ENCODE measurements at places on chromosomes 12 and 14.

DNA sequence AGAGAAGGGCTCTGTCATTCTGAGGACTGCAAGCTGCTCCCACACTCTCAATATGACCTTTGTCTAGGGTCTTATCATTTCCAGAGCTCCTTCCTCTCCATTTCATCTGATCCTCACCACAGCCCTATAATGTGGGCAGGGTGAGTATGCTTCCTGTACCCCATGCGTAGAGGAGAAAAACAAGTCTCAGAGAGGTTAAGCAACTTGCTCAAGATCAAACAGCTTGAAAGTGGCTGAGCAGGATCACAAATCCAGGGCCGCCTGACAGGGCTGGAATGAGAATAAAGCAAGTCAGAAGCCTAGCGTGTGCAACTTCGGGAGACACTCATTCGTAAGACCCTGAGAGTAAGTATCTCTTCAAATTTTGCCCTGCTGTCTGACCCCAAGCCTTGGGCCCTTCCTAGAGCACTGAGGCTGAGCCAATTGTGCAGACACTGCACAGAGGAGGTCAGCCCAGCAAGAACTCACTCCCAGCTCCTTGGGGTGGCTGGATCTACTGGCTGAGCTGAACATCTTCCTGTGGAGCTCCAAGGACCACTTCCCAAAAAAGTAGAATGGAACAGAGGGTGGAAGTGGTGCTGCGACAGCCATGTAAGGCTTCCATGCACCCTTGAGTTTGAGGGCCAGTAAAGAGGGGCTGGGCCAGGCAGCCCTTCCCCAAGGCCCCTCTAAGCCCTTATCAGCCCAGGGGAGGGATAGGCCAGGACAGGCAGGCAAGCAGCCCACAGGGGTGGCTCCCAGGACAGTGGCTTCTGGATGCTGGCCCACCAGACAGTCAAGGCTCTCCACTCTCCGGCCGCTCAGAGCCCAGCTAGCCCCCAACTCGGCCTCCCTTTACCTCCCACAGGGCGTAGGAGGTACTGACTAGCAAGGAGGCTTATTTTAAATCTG lies 10.5 kb downstream of the ZFP36L1 start:
- DNase-seq: no peak

DNA sequence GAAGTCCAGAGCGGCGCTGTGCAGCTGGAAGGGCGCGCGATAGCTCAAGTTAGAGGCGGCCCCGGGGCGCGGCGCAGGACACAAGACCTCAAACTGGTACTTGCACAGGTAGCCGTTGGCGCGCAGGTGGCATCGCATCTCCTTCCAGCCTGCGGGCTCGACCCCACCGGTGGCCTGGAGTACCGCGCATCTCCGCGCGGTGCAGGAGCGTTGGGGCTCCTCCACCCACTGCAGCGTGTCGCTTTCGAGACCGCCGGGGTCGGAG lies 553 bp downstream of the CLEC14A start:
- DNase-seq: peak; percentile 51

GRCh38 chr12:14995583-14996425 lies 23.0 kb downstream of the PDE6H start:
- DNase-seq: no peak

- no peak for DNase-seq
Measured at GRCh38 chr14:100142073-100143040, 17.1 kb downstream of the DEGS2 start.

DNA sequence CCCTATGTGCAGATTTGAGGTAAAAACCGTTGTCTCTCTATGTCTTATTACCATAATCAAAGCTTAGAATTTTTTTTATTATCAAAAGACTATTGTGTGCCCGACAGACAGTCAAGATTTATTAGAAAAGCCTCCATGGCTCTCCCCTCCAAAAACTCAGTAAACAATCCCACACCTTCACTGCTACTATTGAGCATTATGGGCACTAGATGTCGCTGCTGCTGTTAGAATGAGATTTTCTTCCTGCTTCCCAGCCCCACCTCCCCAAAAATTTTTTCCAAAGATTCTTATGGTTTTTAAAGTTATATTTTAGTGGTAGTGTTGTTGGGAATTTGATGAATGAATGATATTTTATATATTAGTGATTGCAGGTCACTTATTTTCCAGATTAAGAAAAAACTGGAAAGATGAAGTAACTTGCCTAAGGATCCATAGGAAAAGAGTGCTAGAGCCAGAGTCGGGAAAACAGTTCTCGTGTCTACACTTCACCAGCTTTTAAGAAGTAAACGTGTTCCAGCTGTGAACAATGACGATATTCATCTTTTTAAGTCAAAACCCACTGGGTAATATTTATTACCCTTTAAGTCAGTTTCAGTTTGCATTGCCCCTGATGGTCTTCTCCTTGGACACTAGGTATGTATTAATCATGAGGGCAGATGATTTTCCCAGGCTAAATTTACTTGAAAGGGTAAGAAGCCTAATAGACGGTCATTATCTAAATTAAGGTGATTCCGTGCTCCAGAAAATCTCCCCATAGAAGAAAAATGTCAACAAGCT lies 12.2 kb upstream of the FOXG1 start:
- DNase-seq: peak; percentile 51

DNA sequence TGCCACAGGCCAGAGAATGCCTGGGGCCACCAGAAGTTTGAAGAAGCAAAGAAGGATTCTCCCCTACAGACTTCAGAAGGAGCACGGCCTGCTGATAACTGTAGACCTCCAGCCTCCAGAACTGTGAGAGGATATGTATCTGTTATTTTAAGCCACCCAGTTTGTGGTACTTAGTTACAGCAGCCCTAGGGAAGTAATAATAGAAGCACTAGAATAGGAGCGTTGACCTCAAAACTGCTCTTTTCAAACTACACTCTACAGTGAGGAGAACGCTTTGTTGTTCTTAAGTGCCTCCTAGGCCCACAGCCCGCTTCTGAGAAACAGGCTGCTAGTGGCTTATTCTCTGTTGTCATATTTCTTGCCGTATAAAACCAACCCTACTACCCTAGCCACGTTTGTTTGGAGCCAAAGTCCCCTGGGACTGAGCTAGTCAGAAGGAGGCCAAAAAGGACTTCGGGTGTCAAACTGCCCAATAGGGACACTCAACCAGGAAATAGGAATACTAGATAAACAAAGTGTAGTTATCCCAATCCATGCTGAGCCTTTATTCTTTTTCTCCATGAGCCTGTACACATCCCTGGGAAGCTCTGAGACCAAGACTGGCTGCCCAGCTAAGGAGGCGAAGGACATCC lies 38.5 kb upstream of the FRS2 start:
- DNase-seq: no peak

DNA sequence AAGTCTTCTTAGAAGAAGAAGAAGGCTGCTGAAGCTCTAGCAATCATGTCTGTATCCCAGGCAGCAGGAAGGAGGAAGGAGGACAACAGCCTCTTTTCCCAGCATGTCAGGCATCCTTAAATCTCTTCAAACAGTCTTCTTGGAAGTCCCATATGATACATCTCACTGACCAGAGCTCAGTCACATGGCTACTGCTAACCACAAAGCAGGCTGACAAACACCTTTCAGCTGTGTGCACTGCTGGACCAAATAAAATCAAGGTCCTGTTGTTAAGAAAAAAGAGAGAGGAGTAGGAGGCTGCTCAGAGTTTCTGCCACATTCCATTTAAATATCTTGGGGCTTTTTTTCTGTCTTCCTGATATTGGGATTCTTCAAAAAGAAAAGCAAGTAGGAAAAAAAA lies 203.4 kb upstream of the PELI2 start:
- DNase-seq: no peak

GRCh38 chr14:71140157-71140556 lies 232.9 kb downstream of the PCNX1 start:
- no peak for DNase-seq

DNA sequence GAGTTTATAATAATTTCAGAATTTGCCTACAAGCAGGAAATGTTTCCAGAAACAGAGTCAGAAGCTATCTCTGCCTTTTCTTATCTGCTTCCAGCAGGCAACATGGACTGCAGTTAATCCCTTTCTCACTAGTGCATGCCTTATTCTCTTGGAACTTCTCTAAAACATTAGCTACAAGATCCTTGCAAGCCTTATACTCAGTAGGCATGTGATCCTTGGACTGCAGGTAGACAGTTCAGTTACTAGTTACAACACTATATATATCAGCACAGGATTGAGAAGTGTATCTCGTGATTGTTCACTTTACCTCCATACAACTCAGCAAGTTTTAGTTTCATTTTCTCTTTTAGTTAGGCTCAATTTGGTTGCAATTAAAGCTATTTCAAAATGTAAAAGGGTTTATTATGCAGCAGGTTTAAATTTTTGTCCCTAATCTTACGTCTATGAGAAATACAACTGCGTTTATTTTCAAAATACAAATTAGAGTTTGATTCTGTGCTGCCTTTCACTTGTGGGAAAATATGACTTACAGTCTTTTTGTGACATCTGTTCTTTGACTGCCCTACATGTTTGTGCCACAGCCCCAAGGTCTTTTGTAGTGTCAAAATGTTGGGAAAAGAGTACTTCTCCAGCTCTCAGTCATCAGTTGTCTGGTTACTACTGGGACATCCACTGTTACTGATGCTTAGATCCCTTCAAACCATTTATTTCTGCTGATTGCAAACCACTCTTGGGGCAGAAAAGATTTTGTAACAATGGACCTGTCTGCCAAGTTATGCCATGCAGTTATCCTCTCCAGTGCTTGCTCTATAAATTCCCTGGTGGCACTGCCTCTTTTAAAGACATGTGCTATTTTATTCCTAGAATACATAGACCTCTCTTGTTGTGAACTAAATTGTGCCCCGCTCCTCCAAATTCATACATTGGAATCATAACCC lies 709.0 kb upstream of the FOXG1 start:
- DNase-seq: no peak

DNA sequence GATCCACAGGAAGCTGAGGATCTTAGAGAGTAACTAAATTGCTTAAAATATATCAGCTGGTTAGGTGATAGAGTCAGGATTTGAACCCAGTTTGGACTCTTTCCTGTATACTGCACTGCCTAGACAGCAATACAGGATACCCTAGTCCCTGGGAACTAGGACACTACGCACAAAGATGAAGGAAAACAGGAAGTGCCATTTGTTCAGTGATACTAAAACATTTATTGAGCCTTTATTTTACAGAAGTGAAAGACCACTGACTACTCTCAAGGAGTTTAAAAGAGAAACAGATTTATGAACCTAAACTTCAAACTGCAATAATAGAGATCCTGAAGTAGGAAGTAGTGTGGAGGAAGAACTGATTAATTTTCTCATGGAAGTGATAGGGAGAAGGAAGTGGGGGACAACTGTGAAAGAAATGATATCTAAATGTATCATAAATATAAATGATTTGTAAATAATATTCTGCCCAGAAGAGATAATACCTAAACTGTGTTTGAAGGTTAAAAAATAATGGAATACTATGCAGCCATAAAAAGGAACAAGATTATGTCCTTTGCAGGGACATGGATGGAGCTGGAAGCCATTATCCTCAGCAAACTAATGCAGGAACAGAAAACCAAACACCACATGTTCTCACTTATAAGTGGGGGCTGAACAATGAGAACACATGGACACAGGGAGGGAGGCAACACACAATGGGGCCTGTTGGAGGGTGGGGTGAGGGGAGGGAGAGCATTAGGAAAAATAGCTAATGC lies 18.2 kb downstream of the MSRB3 start:
- DNase-seq: no peak

DNA sequence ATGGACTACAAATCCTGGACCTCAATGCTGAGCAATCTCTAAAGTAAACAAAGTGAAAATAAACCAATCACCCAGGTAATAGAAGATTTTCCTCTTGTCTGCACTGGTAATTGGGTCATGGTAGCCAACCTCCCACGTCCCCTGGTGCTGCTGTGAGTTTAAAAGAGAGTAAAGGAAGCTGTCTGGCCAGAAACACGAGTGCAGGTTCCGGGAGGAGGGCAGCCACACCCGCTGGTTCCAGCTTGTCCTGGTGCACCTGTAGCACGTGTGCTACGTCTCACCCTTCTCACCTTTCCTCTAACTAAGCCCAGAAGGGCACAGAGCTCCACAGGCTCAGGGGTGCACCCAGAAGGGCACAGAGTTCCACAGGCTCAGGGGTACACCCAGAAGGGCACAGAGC lies 5.4 kb downstream of the CRACR2A start:
- no peak for DNase-seq

- DNase-seq: no peak
Measured at GRCh38 chr12:52149182-52149641, 42.6 kb downstream of the KRT80 start.

GRCh38 chr14:96192975-96193805 lies 11.4 kb upstream of the BDKRB2 start:
- no peak for DNase-seq

GRCh38 chr12:57460468-57460784 lies 841 bp downstream of the GLI1 start:
- peak; percentile 25 for DNase-seq

DNA sequence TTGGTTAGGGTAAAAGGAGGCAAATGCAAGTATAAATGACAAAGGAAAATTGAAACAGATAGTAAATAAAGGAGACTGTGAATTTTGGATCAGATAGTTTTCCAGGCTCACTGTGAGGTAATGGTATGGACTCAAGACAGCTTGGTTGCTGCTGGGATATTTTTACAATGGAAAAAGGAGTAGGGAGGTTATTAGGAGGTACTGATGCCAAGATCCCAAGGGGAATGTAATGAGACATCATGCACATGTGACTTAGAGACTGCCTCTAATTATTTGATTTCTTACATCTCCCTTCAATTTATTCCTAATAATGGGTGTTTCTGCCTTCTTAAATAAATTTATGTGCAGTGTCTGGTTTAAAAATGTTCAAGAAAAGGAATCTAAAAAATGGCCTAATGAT lies 56.9 kb downstream of the TAOK3 start:
- no peak for DNase-seq

GRCh38 chr14:24897793-24898192 lies 152.2 kb downstream of the STXBP6 start:
- no peak for DNase-seq

DNA sequence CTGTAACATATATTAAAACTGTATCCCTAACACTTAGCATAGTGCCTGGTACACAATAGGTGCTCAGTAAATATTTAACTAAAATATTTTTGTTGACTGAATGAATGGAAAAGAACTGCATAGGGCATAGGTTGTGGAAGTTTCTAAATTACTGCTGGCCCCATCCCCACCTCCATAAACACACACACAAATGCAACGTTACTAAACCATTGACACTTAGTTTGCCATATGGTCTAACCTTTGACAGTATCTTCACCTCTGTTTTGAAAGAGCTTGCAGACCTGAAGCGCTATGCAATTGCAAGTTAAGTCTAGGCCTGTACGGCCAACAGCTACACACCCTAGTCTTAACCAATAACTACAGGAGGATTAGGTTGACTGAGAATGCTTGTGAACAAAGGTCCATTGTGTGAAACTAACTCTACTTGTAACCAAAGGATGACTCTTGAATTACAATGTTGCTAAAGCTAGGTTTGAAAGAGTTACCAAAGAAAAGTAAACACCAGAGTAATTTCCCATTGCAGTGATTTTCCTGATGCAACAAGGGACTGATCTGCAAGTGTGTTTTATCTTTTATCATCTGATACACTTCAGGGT lies 924 bp upstream of the MANSC1 start:
- no peak for DNase-seq
